Esophagus squamous epithelium (tissue), 5 donors: ENCODE measurements at places on chromosomes 7 and 10.

GRCh38 chr10:11098666-11099065 is 81.0 kb downstream of the CELF2 start:
- no peak for DNase-seq

DNA sequence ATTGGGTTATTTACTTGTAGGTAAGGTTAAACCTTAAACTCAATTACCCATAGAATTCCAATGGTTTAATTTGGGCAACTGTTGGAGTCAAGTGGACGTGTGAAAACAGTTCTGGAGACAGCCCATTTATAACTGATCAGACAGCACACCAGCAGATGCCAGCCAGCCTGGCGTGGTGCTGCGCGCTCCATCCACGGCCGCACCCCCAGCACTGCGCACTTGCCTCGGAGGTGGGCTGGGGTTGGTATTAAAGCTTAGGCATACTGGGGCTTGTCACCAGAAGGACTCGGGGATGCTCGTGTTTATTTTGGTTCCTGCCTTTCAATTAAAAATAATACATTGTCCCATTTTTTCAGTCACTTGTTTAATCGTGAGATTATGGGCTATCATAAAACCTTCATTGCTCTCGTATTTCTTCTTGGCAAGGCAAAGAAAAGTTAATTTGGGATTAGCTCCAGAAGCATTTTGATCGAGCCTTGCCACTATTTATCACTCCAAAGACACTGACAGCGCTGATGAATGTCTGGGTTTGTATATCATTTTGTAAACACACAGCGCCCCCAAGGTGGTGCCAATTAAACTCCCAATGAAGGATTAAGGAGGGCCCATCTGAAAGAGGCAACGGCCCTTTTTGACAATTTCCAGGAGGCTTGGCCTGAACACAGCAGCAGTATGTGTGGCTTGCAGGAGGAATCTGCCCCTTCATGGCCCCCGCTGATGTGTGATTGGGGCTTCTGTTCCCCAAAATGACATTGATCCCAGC is 204.5 kb upstream of the CXCL12 start:
- no peak for DNase-seq

DNA sequence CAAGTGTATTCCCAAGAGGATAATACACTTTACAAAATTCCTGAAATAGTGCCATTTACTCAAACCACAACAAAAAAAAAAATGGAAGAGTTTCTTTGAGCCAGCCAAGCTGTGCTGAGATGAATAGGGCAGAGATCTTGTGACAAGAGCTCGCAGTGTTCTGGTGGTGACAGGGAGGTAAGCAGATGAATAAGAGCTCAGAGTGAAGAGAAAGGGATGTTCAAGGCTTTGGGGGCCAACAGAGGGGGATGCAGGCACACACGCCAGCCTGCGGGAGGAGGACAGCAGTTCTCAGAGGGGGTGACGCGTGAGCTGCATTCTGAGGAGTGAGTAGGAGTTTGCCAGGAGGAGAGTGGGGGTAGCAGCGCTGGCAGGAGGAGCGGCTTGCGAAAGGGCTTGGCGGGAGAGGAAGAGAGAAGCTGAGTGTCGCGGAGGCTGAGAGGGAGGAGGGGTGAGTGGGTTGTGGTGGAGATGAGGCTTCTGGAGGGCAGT is 194.4 kb upstream of the IMMP2L start:
- DNase-seq = no peak

- no peak for DNase-seq
Observed at GRCh38 chr7:108697254-108697653, 127.6 kb downstream of the DNAJB9 start.

DNA sequence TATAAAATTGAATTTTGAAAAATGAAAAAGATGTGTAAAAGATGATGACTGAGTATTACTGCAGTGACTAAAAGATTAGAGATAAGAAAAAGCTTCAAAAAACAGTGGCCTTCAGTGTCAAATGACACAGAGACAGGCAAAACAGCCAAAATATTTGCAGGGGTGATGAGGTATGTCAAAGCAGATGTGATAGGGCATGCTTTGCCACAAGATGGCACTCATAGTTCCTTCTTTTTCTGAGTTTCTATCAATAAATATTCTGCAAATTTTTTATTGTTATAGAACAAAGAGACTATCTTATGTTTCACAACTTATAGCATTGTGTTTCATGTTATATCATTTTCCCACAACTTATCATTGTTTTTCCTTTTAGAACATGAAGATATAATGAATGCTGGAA is 344.1 kb upstream of the HPS1 start:
- no peak for DNase-seq
